ENCODE measurements at places on chromosomes 7 and 10.

DNA sequence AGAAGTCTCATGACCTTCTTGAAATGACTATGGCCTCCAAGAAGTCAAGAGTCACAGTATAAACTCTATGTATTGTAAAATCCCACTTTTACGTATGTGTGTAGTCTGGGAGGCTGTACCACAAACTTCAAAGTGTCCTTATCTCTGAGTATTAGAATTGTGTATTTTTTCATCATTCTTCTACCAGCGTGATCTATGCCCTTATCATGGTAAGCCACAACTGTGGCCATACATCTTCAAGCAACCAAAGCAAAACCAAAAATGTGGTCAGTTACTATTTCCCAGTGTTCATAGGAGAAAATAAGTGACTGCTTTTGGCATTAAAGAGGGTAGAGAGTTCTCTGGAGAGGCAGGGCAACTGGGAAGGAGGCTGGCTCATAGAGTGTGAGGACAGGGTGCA is 42.8 kb downstream of the SPOCK2 start:
- no peak for DNase-seq

DNA sequence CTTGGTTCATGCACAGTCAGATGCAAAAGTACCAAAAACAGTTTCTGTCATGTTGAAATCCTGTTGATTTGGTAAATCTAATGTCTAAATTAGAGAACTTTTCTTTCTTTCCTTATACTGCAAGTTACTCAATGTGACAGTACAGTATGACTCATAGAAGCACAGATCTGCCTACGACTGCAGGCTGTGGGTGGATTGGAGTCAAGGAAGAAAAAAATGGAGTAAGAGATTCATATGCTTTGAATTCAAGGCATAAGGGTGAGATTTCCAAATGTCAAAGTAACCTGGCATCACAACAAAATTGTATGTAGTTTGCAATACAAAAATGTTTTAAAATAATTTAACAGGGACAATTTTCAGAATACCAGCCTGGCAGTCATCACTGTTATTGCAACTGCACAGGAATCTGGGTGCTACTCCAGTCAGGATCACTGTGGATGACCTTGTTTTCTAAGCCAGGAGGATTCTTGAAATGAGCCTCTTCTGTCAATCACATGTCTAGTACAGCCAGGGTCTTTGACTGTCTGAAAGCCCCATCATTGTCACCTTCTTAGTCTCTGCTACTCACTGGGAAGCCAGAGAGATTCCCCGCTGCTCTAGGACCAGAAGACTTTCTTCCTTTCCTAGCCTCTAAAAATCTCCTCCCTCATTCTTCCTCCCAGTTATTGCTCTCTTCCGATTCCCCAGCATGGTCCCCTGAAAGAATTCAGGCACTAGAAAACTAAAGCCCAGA is 83.6 kb downstream of the CD36 start:
- DNase-seq, result no peak

GRCh38 chr10:103688491-103688890 is 166.9 kb downstream of the SH3PXD2A start:
- no peak for DNase-seq

DNA sequence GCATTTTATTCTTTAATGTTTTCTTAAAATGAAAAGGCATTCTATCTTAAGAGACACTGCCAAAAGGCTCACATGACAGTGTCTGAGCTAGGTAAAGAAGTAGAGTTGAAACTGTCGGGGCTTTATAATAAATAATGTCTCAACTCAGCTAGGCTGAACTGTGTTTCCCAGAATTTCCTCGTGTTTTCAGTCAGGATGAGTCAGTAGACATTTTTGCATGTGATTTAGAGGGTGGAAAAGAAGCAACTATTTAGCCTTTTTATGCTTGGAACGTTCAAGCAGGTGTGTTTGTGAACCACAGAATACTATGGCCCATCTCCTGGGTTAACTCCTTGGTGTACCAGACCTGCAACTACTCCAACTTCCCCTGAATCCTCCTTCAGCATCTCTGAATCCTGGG is 23.4 kb upstream of the LIPA start:
- no peak for DNase-seq

DNA sequence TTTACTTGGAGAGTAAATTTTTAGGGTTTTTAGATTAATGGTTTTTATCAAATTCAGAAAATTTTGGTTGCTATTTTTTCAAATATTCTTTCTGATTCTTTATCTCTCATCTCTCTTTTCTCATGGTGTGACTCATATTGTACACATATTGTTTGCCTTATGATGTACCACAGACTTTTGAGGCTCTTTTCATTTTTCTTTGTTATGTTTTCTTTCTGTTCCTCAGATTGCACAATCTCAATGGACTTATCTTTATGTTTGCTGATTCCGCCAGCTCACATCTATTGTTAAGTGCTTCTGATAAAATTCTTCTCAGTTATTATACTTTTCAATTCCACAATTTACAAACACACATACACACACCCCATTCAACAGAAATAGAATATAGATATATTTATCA is 168.2 kb upstream of the IGFBP3 start:
- DNase-seq, result no peak

DNA sequence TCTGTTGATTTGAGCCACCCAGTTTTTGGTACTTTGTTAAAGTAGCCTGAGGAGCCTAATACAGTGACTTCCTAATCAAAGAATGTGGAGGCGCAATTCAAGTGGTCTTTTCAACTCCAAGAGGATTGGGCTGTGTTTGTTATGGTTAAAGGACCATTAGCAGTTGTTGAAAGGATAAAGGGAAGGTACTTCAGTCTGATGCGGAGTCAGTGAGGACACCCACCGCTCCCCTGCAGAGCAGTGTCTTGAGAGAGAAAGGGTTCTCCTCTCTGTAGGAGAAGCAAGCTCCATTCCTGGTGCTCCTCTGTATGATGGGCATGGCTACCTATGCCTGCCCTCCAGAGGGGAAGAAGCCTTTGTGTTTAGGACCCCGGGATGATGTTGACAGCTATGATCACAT is 590.6 kb upstream of the C7orf33 start:
- DNase-seq, result no peak

GRCh38 chr7:68562323-68562899 is 1035.9 kb upstream of the AUTS2 start:
- DNase-seq, result no peak

GRCh38 chr7:82274681-82275080 is 168.9 kb downstream of the CACNA2D1 start:
- no peak for DNase-seq

DNA sequence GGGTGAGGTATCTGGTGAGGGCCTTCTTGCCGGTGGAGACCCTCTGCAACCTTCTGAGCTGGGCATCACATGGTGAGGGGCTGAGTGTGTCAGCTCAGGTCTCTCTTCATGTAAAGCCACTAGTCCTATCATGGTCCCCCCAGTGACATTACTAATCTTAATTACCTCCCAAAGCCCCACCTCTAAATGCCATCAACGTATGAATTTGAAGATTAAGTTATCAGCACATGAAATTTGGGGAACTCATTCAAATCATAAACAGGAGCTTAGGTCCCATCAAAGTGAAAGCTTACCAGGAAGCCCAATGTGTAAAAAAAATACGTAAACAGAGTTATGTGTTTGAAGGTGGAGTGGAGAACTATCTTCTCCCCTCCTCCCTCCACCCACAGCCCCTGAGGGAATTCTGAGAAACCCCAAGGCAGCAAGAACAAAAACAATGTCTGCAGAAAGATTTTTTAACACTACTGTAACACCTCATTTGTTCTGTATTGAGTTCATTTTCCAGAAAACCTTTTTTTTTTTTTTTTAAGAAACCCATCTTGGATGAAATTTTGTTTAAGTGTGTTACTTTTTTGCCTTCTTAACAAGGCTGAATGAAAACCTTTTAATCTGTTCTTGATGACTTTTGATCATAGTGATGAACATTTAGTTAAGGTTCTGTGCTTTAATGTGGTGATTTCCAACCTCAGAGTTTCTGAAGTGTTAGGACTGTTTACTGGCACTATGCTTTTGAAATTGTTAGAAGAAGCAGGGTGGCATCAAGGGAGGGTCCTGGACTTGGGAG is 19.1 kb upstream of the PCGF5 start:
- DNase-seq, result no peak

GRCh38 chr10:35056686-35057085 is 33.5 kb downstream of the CUL2 start:
- no peak for DNase-seq

- DNase-seq, result no peak
Measured at GRCh38 chr10:43680035-43680434, 31.4 kb upstream of the ZNF32 start.

DNA sequence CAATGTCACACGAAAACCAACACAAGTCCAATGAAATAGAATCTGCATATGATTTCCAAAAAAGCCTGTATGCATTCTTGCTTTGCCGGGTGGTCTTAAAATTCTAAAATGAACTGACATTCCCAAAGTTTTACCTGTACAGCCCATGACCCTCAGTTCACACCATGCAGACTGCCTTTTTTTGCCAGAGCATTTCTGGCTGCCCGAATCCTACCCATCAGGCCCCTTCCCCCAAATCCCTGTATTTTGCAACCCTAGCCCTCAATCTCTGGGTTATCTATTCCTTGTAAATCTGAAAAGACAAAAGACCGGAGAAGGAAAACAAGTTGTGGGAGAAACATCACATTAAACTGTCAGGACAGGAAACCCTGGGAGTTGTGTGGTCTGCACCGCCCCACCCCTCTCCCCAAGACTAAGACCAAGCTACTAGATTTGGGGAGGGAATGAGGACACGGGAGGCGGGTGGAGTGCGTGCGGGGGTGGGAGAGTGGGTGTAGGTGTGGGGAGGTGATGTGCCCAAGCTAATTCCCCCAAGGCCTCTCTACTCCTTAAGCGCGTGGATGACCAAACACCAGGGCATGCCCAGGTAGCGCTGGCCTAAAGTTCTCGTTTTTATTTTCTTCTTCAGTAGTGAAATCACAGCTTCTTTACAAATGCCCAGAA is 1.4 kb downstream of the JCAD start:
- no peak for DNase-seq

GRCh38 chr10:13717571-13717935 is 130.8 kb downstream of the PRPF18 start:
- no peak for DNase-seq

DNA sequence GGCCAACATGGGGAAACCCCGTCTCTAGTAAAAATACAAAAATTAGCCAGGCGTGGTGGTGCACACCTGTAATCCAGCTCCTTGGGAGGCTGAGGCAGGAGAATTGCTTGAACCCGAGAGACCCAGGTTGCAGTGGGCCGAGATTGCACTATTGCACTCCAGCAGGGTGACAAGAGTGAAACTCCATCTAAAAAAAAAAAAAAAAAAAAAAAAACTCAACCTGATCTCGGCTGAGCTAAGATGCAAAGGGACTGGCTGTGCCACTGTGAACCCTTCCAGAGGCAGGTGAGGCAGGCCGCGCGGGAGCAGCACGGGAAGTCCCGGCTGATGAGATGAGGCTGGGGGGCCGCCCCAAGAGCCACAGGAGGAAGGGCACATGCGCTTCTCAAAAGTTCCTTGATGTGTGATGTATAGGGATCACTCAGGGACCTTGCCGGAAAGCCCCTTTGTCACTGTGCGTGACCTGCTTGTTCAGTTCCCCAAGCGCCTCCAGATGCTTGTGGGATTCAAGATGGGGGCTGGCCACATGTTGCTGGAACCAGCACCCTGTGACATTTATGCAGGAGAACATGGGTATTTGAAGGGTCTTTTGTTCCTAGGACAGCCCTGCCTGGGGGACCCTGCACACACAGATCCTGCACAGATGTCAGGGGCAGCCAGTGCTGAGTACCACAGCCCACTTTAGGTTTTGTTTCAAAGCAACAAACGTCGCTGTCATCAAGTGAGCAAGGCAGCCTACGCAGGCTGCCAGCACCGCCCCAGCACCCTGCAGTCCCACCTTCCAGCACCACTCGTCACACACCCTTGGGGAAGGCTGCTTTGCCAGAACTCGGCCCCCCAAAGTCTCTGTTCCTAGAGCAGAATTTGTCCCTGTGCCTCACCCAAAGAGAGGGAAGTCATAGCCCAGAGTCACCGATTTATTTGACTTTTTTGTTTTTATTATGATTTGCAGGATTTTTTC is 74.8 kb upstream of the SH2B2 start:
- DNase-seq, result no peak

- no peak for DNase-seq
Measured at GRCh38 chr7:55058314-55058713, 39.5 kb downstream of the EGFR start.

GRCh38 chr10:106508950-106509349 is 655.6 kb downstream of the SORCS1 start:
- no peak for DNase-seq

DNA sequence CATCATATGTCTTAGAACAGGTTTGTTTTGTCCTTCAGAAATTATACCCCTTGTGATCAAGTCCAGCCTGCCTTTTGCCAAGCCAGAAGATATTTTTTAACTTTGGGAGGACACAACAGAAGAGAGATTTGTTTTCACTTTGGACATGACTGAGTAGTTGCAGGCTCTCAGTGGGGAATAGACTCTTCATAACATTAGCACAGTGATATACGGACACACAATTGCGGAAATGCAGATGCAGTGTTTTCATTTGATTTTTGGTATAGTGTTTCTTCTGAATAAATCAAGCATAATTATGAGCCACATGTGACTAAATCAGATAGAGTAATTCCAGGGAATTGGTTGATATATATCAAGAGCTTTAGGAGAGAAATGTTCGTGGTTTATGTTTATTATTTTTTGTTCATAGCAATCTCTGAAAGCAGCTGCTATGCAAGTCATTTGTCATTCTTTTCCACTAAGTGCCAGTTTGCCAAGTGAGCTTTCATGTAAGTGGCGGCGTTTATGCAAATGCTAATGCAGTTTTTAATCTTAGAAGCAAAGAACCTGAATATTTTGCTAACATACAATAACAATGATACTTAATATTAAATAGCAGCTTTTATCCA is 69.6 kb upstream of the HDAC9 start:
- DNase-seq, result no peak

- no peak for DNase-seq
Measured at GRCh38 chr7:33534833-33535232, 370.5 kb upstream of the BMPER start.

GRCh38 chr10:131578472-131578970 is 267.0 kb upstream of the TCERG1L start:
- no peak for DNase-seq

DNA sequence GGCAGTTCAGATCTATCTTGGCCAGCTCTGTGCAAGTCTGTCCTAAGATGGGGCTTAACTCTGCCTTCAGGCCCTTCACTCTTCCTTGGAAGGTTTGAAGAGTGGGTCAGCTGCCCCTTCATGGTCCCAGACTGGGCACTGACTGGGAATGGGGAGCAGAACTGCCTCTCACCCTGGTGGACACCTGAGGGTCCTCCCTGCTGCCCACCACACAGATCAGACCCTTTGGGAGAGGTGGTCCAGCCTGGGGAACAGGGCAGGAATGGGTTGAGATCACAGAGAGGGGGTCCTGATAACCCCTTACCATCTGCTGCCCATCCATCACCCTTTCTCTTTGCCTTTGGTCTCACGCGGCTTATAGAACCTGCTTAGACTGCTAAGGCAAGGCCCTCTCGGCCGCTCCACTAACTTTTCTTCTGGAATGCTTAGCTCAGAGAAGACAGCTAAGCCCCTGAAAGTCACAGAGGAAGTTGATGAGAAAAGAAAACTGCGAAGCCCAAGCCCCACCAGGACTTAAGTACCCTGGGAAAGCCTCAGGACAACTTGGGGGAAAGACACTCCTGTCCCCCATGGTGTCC is 402 bp upstream of the CDHR1 start:
- no peak for DNase-seq
